Panc1 (cell line): ENCODE measurements at places on chromosomes 16 and 17.

GRCh38 chr17:42843358-42843934 lies 934 bp upstream of the AOC2 start:
- H3K4me1 ChIP-seq: no peaks in the 10 kb centered on the region
- H3K27me3 ChIP-seq: no peaks in the 10 kb centered on the region
- no peak overlapping the region for H3K4me3 ChIP-seq

DNA sequence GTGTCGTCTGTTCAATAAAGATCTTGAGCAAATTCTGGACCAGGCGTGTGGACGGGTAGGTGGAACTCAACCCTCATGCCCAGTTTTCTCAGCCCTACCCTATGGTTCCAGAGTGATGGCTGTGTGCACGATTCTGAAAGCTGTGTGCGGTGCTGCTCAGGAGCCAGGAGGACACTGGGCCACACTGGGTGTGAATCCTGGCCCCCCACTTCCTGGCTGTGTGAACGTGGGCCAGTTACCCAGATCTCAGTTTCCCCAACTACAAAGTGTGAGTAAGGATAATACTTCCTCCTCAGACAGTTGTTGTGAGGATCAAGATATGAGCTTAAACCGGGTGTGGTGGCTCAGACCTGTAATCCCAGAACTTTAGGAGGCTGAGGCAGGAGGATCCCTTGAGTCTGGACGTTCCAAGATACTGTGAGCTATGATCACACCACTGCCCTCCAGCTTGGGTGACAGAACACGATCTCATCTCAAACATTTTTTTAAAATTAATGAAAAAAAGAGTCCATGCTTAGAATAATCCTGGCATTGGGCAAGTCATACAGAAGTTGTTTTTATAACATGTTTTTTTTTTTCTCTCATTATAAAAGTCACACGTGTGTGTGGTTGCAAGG lies 14.7 kb upstream of the MPRIP start:
- no peaks in the 10 kb centered on the region for H3K36me3 ChIP-seq
- H3K27me3 ChIP-seq: no peaks in the 10 kb centered on the region
- H3K27ac ChIP-seq: no peak overlapping the region

- H3K4me1 ChIP-seq: no peaks in the 10 kb centered on the region
- H3K4me3 ChIP-seq: no peak overlapping the region
- peaks cover 40% of the 10 kb centered on the region for H3K36me3 ChIP-seq
- H3K27me3 ChIP-seq: no peaks in the 10 kb centered on the region
Measured at GRCh38 chr17:61986898-61987297, 59.1 kb upstream of the INTS2 start.

DNA sequence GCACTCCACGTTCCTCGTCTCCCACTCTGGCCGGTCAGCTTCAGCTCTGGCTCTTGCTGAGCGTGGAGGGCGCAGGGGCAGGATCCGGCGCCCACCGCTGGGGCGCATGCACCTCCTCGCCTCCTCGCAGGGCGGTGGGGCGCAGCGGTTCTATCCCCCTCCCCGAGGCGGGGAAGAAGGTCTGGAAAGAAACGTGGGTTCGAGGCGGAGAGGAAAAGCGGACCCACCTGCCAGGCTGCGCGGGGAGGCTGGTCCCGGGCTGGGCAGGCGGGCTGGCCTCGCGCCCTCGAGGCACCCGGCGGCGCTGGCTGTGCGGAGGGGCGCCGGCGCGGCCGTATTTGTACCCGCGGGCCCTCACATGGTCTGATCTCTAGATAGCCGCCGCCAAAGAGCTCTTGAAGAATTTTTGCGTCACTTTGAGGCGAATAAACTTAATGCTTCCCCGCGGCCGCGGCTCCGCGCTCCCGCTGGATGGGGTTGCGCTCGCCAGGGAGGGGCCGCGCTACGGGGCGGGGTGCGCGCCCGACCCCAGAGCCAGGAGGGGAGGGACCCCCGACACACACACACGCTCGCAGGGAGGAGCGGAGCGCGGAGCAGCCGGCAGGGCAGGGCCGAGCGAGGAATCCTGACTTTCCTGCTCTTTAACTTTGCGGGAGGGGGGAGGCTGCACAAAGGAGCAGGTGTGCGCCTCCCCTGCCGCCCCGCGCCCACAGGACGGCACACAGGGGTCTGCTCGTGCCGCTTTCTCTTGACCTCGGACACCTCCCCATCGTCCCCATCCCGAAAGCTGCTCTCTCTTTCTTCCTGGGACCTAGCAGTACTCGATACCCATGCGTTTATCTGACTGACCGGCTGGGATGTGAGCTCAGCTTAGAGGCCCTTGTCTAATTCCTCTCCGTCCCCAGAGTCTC lies at the start of gene SLC6A4:
SLC6A4 (minus strand) TSS at position 312 of the 911 bp plus-strand sequence. CDS start 13,739 bp downstream, outside the sequence.
- H3K4me1 ChIP-seq: peaks cover 20% of the 10 kb centered on the region
- H3K4me3 ChIP-seq: peak within 1 kb of the TSS; percentile 63
- no peak within 1 kb of the TSS for H3K27ac ChIP-seq
- no peaks in the 10 kb centered on the region for H3K36me3 ChIP-seq
- no peak for DNase-seq

DNA sequence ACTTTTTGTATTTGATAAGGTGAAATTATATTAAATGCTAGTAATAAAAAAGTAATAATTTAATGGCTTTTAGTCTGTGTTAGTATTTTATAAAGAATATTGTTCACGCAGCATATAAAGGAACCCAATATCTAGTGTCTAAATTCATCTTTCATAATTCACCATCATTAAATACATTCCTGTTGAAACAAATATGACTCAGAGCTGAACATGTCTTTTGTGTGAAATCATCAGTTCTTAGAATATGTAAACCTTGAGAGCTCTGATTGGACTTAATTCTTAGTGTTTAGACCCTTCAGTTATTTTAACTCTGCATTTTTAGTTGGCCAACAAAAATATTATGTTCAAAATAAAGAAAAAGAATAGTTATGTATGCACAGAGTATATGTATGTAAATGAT lies 71.8 kb downstream of the ABHD15 start:
- DNase-seq: peak; percentile 4
- H3K4me1 ChIP-seq: no peaks in the 10 kb centered on the region
- H3K4me3 ChIP-seq: no peak overlapping the region
- peaks cover 29% of the 10 kb centered on the region for H3K36me3 ChIP-seq

DNA sequence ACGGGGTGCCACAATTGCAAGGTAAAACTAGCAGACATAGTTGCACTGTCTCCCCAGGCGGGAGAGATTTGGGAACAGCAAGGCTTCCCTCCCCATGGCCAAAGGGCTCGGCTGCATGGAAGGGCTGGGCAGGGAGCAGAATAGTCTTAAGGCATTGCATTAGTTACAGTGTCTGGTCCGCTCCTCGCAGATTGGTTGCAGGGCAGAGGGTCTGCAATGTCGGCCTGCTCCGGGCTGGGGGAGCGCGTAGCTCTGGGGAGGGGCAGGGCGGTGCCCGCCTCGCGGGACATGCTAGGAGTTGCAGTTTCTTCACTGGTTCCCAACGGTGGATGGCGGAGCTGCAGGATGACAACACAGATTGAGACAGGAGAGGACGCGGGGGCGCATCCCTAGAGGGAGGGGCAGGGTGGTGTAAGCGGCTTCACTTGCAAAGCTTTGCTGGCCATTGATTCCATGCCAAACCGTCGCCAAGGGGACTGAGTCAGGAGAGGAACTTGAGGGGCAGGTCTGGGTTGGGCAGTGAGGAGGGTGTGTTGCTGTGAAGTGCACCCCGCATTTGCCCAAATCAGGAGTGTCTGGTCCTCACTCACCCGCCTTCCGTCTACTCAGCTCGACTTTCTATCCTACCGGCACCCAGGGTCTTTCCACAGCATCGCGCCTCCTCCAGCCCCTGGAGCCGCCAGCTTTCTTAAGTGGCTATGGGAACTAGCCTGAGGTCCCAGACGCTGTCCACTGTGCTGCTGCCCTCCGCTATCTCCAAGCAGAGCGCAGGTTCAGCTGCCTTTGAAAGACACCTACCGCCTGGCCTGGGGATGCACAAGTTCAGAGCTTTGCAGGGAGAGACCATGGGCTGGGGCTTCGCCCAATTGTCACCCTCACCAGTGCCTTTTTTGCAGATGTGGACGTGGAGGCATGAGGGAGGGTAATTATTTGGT lies 1748.9 kb downstream of the TP53TG3F start:
- H3K36me3 ChIP-seq: no peaks in the 10 kb centered on the region
- H3K4me3 ChIP-seq: peak overlapping the region; percentile 39; the same call in 1 of the 2 replicates
- no peak for DNase-seq
- H3K4me1 ChIP-seq: no peaks in the 10 kb centered on the region
- no peaks in the 10 kb centered on the region for H3K27me3 ChIP-seq
- no peak overlapping the region for H3K27ac ChIP-seq
